ENCODE measurements at places on chromosomes 5 and 9.

GRCh38 chr9:804026-804425 is 37.5 kb upstream of the DMRT1 start:
- DNase-seq: no peak

DNA sequence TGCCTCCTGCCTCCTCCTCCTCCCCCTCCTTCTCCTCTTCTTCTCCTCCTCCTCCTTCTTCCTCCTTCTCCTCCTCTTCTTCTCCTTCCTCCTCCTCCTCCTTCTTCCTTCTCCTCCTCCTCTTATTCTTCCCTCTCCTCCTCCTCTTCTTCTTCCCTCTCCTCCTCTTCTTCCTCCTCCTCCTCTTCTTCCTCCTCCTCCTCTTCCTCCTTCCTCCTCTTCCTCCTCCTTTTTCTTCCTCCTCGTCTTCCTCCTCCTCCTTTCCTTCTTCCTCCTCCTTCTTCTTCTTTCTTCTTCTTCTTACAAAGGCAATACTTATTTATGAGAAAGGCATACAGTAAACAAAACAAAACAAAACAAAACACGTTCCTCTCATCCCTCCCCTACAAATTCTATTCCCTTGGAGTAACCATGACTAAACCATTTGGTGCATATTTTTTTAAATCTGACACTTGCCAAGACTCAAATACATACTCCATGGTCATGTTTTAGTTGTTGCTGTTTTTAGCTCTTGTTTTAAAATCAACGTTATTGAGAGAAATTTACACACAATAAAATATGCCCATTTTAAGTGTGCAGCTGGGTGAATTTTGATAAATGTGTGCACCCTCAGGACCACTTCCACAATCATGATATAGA is 135.6 kb downstream of the FOXD1 start:
- no peak for DNase-seq

DNA sequence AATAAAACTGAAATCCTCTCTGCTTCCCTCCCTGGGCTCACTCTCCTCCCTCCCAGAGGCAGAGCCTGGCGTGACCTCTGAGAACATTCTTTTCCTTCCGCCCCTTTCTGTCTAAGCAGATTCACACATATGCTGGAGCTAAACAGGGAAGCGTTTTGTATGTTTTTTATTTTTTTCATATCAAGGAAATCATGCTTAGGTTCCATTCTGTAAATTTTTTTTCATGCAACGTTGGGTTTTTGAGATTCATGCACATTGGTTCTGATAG is 20.2 kb upstream of the BARHL1 start:
- DNase-seq: no peak

DNA sequence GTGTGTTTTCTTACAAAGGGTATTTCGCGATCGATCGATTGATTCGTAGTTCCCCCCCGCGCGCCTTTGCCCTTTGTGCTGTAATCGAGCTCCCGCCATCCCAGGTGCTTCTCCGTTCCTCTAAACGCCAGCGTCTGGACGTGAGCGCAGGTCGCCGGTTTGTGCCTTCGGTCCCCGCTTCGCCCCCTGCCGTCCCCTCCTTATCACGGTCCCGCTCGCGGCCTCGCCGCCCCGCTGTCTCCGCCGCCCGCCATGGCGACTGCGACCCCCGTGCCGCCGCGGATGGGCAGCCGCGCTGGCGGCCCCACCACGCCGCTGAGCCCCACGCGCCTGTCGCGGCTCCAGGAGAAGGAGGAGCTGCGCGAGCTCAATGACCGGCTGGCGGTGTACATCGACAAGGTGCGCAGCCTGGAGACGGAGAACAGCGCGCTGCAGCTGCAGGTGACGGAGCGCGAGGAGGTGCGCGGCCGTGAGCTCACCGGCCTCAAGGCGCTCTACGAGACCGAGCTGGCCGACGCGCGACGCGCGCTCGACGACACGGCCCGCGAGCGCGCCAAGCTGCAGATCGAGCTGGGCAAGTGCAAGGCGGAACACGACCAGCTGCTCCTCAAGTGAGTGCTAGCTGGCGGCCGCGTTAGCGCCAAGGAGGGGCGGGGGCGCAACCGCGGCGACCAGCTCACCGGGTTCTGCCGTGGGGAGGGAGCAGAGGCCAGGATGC is 480 bp downstream of the LMNB1 start:
- DNase-seq: no peak

DNA sequence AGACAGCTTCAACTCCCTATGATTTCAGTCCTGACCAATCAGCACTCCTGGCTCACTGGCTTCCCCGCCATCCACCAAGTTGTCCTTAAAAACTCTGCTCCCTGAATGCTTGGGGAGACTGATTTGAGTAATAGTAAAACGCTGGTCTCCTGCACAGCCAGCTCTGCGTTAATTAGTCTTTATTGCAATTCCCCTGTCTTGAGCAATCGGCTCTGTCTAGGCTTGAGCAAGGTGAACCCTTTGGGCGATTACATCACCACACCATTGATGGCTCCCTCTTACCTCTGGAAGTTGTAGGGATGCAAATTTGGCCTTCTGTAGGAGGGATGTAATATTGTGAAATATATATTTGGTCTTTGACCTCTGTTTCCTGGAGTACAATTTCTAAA is 2.9 kb upstream of the SLC23A1 start:
- DNase-seq: no peak

- no peak for DNase-seq
These were observed 11.8 kb downstream of the HK3 start for GRCh38 chr5:176887252-176887849.

DNA sequence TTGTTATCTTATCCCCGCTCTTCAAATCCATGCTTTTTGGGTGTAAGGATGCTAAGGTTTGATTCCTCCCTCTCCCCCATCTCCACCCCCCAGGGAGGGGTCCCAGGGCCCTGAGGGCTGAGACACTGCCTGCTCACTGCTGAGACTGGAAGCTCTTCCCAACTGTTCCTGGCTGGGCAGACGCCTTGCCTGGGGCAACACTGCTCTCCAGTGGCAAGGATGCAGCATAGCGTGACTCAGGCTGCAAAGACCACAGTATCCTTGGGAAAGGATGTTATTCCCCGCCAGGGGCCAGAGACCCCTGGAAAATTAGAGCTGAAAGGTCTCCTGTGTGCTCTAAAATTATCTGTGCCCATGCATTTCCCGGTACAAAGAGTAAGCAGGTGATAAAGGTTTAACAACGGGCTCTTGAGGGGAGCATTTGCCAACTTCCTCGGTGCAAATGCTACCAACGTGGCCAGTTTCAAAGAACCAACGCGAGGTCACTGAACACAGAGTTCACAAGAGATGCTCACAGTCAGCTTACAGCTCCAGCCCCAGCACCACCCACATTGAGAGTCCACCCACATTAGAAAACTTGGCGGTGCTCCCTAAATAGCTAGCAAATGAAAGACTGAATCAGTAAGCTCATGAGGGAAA is 271.9 kb downstream of the NSG2 start:
- DNase-seq: no peak

GRCh38 chr9:68507130-68507805 is 33.4 kb downstream of the TMEM252 start:
- no peak for DNase-seq

DNA sequence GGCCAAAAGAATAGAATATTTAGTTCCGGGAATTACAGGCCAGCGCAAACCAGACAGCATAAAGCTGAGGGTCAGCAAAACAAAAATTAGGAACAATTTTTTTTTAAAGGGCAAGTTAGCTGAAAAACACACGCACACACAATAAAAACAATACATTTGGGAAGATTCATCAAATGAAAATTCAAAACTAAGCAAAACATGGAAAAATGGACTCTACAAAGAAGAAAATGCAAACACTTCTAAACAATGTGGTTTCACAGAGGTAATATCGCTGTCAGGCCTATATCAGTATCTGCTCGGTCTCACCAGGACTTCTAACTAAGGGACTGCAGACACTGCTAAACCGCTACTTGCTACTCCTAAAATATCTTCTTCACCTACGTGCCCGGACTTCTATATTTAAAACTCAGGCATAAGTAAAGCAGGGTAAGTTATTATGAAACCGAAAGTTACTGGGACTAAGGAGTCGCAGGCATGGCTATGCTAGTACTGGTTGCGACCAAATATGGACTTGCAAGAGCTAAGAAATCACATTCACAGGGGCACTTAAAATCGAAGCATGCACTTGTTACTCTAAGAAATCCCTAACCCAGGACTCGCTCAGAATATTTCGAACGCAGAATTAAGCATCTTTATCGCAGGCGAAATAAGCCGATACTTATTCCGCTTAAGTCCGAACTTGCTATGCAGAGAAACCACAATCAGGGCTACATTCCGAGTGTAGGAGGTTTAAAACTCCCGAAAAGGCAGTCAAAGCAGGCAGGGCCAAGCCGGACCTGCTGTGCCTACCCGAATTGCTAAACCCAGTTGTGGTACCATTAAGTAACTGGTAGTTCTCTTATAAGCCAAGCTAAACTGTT is 2.3 kb downstream of the ANXA2R start:
- no peak for DNase-seq

GRCh38 chr5:33212900-33213299 is 227.9 kb upstream of the TARS1 start:
- no peak for DNase-seq

DNA sequence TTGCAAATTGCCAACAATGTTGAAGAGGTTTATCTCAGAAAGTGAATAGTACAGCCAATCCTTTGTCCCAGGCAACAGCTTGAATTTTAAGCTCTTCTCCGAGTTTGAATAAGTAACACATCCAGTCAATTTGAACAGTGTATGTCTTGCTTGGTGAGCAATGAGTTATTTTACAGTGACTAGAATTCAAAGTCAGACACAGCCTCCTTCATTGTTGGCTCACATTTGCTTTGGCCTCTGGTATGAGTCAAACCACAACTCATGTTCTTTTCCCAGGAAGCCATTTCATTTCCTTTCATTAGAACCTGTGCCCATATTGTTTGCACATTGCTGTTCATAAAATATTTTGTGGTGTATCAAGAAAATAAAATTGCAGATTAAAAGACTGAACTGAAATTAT is 622.0 kb upstream of the DAB2 start:
- DNase-seq: peak; percentile 20

DNA sequence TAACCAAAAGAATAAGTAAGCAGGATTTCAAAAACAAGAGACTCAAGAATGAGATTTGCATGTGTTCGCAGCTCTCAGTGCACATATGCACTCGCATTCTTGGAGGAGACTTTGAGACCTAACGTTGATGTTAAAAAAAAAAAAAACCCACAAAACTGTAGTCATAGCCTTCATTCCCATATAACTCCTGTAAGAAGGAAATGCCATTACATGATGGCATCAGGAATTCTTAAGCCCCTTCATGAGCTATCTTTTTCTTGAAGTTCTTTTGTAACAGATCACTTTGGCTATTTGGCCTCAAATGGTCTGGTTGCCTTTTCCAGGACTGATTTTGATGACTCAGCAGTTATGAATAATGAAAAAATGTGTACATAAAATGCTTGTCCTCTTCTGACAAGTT is 113.8 kb downstream of the ALDH1A1 start:
- peak; percentile 53 for DNase-seq

DNA sequence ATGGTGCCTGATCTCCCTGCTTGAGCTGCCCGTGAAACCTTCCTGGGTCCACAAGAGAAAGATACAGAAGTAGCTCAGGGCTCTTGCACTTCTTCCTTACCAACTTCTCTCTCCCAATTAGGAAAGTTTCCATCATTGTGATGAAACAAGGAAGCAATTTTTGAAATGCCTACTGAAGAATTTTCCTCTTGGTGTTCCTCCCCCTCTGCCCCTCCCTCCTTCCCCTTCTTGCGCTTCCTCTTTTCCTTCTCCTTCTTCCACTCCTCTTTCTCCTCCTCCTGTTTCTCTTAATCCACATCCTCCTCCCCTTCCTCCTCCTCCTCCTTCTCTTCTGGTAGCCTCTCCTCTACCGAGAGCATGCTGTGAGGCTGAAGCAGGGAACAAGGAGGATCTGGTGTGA is 36.3 kb upstream of the OTULINL start:
- DNase-seq: no peak

DNA sequence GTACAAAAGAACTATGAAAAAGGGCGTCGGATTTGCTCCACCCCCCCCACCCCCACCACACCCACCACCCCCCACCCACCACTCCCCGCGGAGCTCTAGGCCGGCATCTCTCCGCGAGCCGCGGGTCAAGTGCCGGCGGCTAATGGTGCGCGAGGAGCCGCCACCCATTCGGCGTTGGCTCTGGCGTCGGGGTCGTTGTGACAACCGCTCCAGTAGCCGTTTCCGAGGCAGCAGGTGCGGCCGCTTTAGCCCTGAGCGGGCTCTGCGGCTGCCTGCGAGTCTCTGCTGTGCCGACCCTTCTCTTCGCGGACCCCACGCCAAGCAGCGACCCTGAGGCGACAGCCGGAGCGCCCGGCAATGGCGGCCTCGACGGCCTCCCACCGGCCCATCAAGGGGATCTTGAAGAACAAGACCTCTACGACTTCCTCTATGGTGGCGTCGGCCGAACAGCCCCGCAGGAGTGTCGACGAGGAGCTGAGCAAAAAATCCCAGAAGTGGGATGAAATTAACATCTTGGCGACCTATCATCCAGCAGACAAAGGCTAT is at the start of gene PPP1R2B:
TSS of gene PPP1R2B (plus strand) at position 90 of the 546 bp plus-strand sequence. CDS start at position 358, 268 bp downstream.
- no peak for DNase-seq

All from HS-5 (cell line).